H9 (cell line): ENCODE measurements at places on chromosomes 1 and 21. TPM values are rescaled to one million over a fixed set of nuclear protein-coding genes. Genes with fewer than 3 reads are reported as not detected.

The CDA gene
- total RNA-seq: 6.5 and 7.0 TPM in 2 replicates

The TCHH gene
- total RNA-seq: not detected in 2 replicates

The CIART gene
- 15.6 TPM in 2 replicates for total RNA-seq

The GPR153 gene
- 8.9 and 9.6 TPM in 2 replicates for total RNA-seq

The SLAMF9 gene
- total RNA-seq: not detected in 2 replicates

The CRP gene
- total RNA-seq: not detected in 2 replicates

The PRAMEF15 gene
- total RNA-seq: not detected in 2 replicates

The CD84 gene
- total RNA-seq: not detected in 2 replicates
